ENCODE measurements at places on chromosomes 3 and 15.

- peak; percentile 86 for DNase-seq
These were observed 348.0 kb upstream of the DPPA4 start for GRCh38 chr3:109685084-109686079.

DNA sequence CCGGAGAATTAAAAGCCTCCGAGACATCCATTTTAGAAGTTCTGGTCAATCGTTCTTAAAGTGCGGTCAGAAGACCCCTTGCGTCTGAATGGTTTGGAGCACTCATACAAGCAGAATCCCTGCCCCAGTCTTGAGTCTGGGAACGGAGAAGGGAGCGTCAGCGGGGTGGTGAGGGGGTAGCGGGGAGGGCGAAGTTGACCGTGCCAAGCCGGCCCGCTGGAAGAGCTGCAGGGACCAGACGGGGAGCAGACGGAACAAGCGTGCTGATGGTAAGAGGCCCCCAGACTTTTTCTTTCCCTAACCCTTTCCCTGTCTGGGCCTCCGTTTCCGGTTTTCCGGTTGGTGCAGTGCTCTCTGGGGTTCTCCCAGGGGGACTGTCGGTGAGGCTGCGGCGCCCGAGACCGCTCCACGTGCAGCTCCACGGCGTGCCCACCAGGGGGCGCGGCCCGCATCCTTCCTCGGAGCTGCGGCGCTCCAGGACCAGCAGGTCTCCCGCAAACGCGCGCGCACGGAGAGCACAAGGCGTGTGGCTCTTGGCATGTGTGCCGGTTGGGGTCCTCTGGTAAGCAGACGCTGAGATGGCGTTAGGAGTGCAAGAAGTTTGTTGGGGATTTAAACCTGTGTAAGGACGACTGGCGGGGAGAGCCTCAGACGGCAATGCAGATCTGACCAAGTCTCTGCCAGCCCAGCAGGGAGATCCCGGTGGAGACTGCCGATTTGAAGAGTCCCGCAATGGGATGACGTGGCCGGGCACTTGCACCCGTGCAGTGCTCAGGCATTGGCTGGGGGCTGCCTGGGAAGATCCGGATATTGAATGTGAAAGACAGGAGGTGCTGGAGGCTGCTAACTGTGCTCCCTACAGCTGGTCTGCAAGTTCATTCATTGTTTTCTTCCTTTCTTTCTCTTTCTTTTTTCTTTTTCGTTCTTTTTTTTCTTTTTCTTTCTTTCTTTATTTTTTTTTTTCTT, 19.2 kb upstream of the CORO2B start:
- peak; percentile 93 for DNase-seq

DNA sequence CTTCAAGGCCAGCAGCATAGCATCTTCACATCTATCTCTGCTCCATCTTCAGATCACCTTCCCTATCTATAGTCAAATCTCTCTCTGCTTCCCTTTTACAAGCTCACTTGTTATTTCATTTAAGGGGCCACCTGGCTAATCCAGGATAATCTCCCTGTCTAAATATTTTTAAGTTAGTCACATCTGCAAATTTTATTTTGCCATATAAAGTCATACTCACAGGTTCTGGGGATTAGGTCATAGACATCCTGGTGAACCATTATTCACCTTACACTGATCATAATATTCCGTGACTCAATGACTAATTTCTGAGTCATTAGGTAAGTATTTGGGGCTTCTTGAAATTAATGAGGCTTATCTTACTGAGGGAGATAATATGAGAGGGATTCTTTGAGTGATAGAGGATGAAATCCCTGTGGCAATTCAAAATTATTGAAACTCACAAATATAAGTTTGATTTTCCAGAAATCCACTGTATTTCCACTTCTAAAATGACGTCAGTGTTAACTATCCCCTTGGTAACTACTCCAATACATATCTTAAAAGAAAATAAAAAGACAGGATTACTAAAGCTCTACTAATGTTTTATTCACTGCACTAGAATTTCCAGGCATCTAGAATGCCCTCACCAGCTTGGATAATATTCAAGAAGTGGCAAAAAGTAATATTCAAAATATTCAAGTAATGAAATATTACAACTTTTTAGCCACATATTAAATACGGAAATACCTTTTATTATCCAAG, 93.7 kb upstream of the RBMS3 start:
- DNase-seq, result peak; percentile 27

GRCh38 chr3:65584002-65584401, 454.7 kb downstream of the MAGI1 start:
- DNase-seq, result no peak

DNA sequence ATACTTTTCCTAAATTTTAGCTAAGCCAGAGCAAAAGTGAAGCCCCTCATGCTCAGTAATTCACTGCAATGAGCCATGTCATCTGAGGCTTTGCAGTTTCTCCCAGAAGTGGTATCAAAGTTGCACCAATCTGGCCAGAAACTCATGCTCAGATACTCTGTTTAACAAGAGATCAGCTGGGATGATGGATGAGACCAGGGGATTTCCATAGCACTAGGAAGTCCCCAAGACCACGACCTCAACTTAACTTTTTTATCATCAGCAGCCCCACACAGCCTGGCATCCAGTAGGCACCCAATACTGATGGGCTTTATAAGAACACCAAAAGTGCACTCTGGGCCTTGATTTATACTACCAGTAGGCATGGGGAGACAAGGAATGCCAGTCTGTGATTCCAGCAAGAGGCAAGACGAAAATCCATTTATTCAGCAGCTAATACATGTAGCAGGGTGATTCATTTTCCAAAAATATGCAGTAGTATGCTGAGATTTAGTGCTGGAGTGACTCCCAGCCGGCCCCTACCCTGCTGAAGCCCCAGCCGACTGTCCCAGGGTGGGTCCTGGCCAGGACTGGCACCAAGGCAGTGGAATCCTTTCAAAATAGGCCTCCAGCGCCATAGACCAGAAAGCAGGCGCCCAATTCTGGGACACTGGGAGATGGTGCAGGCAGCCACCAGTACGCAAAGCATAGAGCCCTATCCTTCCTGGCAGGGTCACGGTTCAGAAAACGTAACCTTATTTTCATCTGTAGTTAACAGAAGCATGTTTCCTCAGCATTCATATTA, 612 bp upstream of the LDHAL6B start:
- DNase-seq, result no peak

DNA sequence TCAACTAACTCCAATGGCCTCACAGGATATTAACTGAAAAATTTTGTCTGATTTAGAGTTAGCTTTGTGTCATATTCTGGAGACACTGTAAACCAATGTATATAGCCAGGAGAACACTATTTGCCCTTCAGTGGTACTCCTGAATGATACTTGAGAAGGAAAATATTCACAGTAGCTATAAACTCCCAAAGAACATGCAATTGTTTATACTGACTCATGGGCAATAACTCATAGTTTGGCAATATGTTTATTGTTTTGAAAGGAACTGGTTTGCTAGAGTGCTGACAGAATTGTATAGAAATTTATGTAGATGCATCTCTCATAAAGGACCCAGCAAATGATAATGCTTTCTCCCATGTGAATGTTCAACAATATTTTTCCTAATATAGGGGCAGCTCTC, 537.6 kb downstream of the PLOD2 start:
- no peak for DNase-seq

DNA sequence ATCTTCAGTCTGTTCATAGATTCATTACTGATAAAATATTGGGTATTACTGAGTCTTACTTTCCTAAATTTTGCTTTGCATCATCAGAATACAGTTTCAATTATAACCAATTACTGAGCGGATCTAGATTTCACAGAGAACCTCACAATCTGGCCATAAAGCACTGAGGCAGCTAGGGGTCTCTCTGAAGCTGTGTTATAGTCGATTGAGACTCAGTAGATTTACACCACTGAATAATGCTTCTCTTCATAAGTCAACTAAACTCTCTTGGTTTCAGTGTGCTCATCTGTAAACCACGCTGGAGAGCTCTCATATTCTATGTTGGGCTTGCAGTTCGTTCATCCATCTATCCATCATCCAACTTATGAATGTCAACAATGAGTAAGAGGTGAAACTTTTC, 180.6 kb downstream of the GREM1 start:
- no peak for DNase-seq

DNA sequence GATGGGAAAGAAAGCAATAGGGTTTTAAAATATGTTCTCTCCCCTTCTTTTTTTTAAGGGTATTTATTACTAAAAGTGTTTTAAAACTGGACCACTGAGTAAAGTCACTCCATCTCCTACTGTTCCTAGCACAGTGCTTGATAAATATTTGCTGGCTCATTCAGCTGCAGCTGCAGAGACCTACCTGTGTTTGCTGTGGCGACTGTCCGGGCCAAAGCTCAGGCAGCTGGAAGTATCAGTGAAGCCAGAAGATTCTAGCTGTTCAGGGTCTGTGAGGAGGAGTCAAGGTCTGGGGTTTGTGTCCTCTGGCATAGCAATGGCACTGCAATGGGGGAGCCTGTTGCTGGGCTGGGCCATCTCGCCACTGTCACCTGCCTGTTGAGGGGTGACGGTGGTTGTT, 109.9 kb downstream of the RPLP1 start:
- no peak for DNase-seq

- DNase-seq, result no peak
These were observed 64.7 kb upstream of the ARL6 start for GRCh38 chr3:97699889-97700288.

DNA sequence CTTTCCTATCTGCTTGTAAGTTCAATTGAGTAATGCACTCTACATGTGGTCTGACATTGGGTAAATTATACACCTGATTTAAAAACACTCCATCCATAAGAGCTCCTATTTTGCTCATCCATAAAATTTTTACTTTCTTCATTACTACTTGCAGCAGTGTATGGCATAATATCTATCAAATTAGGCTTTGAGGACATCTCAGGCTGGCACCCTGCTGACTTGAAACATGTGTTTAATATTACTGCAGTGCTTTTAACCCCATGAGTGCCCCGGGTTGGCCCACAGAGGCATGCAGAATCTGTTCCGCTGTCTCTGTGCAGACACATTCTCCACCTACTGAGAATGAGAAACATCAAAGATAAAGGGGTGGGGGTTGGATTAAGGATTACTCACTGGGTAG, 249.9 kb upstream of the DNAJC19 start:
- DNase-seq, result no peak

DNA sequence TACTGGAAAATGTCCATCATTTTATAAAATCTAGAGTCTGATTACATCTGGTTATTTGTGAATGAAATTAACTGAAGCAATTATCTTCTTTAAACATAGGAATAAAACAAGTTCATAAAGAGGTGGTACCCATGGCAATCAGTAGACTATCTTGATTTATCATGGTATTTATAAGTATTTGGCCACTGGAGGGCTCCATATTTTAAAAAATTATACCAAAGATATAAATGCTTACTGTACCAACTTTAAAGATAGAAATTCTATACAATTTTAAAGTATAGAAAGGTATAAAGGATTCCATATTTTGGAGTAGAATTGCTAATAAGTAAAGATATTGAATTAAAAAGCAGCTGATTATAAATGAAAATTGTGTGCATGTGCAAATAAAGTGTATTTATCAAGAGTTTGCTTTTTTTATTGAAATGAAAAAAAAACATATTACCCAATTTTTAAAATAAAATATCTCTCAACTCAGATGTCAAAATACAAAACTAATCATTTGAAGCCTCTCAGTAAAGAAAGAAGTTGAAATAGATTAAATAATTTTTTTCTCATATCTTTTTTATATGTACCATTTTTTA, 105.3 kb downstream of the BBX start:
- no peak for DNase-seq

DNA sequence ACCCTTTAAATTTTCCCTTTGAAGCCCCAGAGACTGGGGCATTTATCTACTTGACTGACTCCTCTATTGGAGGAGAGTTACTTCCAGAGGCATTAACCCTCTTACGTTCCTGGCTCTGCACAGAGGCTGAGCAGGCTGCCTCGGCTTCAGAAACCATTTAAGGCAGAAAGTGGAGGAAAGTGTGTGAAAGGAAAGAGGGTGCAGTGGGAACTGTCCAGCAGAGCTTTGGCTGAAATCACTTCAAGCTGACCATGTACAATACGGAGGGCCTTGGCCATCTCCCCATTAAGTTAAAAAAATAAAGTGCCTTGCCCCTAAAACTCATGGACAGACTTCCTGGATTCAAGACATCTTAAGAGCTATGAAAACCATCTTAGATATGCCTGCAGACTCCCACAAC, 238.7 kb downstream of the SV2B start:
- DNase-seq, result peak; percentile 21

DNA sequence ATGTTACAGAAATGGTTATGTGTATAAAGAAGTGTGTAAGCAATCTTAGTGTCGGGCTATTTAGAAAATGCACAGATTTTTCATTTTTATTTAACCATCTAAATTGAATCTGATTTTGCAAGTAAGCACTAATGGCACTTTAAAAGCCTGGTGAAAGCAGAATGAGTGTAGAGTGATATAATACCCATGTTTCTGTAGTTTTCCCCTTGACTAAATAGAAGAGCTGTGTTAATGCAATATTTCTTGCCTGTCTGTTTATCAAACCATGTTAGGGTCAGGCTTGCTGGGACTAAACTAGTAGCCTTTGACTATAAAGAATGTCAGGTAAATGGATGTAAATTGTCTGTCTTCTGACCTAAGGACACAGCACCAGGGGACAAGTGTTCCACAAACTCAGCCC, 714.0 kb downstream of the CADM2 start:
- DNase-seq, result no peak

DNA sequence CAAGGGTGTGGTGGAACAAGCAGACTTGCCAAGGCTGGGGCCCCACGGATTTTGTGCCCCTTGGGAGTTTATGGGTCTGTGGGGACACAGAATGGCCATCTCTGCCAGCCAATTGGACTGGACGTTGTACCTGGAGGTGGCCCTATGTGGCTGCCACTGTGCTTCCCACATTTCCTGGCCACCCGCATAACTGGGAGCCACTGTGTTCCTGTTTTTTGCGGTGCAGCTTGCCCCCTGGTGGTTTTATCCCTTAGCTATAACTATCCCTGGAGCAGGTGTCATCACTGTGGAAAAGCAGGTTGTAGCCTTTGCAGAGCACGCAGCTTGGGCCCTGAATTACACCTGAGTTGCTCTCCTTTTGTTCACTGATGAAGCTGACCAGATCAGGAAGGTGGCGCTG, 306.3 kb downstream of the ZPLD1 start:
- DNase-seq, result no peak

DNA sequence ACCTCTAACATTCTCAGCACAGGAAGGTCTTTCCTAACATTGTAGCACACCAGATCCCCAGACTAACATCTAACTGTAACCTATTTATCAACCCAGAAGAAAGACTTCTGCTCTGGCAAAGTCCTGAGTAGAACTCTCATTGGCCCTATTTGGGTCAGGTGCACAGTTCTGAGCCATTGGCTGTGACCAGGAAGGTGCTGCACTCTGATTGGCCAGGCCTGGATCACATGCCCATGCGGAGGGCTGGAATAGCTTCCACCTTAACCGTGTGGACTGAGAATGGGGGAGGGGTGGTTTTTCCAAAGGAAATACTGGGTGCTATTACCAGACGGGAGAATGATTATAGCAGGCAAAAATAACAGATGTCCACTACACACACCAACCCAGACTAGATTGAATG, 11.5 kb downstream of the FEZF2 start:
- DNase-seq, result no peak

DNA sequence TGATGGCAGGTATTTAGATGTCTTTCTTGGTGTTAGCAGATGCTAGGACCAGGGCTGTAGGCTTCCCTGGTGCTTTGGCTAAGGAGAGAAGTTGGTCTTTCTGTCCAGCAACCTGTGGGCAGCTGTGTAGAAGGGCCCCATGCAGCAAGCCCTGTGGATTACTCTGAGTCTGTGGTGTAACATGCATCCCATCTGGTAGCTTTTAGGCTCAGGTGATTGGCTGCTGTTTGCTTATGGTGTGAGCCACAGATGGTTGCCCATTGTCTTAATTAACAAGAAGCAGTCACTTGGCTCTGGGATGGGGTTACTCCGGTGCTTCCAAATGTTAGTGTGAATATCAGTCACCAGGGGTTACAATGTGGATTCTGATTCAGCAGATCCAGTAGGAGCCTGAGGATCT, 368.6 kb upstream of the C2CD4B start:
- DNase-seq, result no peak

GRCh38 chr3:191051037-191051436, 148.0 kb upstream of the OSTN start:
- DNase-seq, result peak; percentile 51

All from GM03348 (cell line).